ENCODE measurements at places on chromosomes 4 and X. TPM values are rescaled to one million over a fixed set of nuclear protein-coding genes. Genes with fewer than 3 reads are reported as not detected.
A peak's percentile ranks its signal among the peaks of the same experiment; 100 is the strongest.

- H3K4me3 ChIP-seq = no peak overlapping the region
- DNase-seq = no peak
- no peaks in the 10 kb centered on the region for H3K4me1 ChIP-seq
- no peaks in the 10 kb centered on the region for H3K27me3 ChIP-seq
- no peak overlapping the region for H3K27ac ChIP-seq
These were observed 1004.7 kb upstream of the LCORL start for GRCh38 chr4:19026281-19026680.

DNA sequence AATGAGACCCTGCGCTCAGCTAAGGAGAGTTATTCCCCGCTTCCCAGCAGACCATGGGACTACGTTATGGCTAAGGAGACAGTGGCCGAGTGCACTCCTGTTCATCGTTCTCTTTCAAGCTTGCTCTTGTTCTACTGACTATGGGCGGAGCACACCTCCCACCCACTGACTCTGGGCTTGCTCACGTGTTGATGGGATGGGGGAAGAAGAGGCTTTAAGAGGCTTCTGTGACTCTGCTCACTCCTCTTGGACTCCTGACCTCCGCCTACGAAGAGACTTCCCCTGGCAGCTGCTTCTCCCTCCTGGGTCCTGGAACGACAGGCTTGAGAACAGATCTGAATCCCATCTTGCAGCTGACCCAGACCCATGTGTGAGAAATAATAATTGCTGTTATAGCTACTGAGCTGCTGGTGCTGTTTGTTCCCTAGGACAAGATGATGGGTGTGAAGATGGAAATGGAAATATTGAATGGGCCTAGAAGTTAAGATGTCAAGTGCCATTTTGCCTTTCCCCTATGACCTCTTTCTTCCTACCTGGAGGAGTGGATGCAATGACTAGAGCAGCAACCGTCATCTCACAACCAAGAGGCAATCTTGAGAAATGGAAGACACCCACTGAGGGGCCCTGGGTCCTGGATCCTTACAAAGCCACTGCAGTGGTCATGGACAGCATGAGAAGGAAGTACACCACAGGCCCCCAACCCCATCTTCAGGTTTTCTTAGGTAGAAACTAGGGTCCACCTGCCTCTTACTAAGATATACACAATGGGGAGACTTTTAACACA lies 38.7 kb upstream of the IRAK1 start:
- H3K27me3 ChIP-seq = no peaks in the 10 kb centered on the region
- DNase-seq = no peak
- H3K4me3 ChIP-seq = no peak overlapping the region
- peaks cover 45% of the 10 kb centered on the region for H3K4me1 ChIP-seq
- peak overlapping the region; percentile 86 for H3K27ac ChIP-seq
- peaks cover 3% of the 10 kb centered on the region for H3K36me3 ChIP-seq

DNA sequence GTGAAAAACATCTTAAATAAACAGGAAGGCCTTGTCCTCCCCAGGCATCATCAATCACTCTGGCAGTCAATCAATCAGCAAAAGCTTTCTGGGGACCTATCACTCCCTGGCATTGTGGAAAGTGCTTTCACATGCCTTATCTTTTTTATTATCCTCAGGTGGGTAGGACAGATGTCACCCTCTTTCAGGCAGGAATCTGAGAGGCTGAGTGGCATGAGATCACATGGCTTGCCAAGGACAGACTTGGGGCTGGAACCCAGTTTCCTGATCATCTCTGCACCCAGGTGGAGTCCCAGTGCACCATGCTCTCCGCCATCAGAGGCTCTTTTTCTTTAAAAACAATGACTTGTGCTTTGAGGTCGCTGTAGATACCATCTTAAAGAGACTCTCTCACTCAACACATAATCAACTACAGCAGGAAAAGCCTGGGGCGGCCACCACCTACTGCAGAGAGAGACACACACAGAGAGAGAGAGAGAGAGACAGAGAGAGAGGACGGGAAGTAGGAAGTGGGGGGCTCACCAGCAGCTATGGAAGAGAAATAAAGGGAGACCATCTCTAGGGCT lies 282.7 kb downstream of the PTTG2 start:
- peak overlapping the region; percentile 36 for H3K4me3 ChIP-seq
- peak overlapping the region; percentile 90 for H3K27ac ChIP-seq
- H3K4me1 ChIP-seq = peaks cover 10% of the 10 kb centered on the region
- no peak for DNase-seq
- no peaks in the 10 kb centered on the region for H3K27me3 ChIP-seq
- no peaks in the 10 kb centered on the region for H3K36me3 ChIP-seq

- no peak for DNase-seq
- no peak overlapping the region for H3K4me3 ChIP-seq
- H3K27ac ChIP-seq = peak overlapping the region; percentile 75
- no peaks in the 10 kb centered on the region for H3K27me3 ChIP-seq
- peaks cover 51% of the 10 kb centered on the region for H3K4me1 ChIP-seq
These were observed 123.1 kb downstream of the AFF1 start for GRCh38 chr4:87057835-87058355.

The ARR3 gene
- not detected for total RNA-seq

The DHX15 gene
- 178 TPM for total RNA-seq
